ENCODE measurements at places on chromosomes 7 and 10. TPM values are rescaled to one million over a fixed set of nuclear protein-coding genes. Genes with fewer than 3 reads are reported as not detected.

DNA sequence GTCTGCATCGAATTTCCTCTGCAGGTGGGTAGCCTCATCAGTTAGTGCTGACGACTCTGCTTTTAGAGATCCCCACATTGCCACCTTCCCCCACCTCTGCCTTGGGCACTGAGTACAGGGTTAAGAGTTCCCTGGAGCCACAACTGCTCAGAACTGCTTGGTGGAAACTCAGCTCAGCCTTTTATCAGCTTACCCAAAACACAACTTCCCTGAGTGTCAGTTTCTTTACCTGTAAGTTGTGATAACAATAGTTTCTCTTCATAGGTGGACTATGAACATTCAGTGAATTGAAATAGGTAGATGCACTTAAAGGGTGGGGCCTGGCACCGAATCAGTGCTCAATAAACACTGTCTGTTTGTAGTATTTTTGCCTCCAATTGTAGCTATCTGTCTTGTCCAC, 11.3 kb downstream of the ASB13 start:
- DNase-seq, result no peak

Gene SCRN1
- 82.2 TPM for total RNA-seq

- DNase-seq, result no peak
Observed at GRCh38 chr7:24075426-24075810, 208.6 kb upstream of the NPY start.

- no peak for DNase-seq
Observed at GRCh38 chr7:72524037-72524436, 111.9 kb upstream of the CALN1 start.

GRCh38 chr7:107743567-107744344, at the start of gene CBLL1:
Gene CBLL1, plus strand, starts transcription at chr7:107744142. Its CDS starts 22 bp downstream, at chr7:107744164.
- peak; percentile 99 for DNase-seq

Gene FAM24B
- 3.3 TPM for total RNA-seq

DNA sequence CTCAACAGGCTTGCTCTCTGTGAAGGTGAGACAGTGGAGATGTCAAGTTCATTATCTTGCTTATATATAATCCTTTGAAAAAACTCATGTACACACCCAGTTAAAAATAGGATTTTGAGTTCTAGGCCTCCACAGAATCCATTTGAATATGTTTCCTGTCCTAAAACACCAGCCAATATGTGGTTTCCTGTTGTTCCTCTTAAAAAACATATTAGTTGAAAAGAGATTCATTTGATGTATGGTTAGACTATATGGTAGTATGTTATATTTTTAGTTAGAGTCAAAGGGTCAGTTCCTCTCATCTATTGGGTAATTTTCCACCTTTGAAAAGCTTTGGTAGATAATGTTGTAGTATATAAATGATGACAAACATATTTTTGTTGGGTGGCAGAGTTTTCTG, 16.0 kb downstream of the PPP1R9A start:
- DNase-seq, result no peak

GRCh38 chr10:122548407-122549085, 12.0 kb upstream of the DMBT1 start:
- DNase-seq, result no peak

- no peak for DNase-seq
Observed at GRCh38 chr10:88216976-88217375, 353.6 kb downstream of the PTEN start.

GRCh38 chr10:69360485-69361302, 56.0 kb downstream of the TACR2 start:
- peak; percentile 97 for DNase-seq

DNA sequence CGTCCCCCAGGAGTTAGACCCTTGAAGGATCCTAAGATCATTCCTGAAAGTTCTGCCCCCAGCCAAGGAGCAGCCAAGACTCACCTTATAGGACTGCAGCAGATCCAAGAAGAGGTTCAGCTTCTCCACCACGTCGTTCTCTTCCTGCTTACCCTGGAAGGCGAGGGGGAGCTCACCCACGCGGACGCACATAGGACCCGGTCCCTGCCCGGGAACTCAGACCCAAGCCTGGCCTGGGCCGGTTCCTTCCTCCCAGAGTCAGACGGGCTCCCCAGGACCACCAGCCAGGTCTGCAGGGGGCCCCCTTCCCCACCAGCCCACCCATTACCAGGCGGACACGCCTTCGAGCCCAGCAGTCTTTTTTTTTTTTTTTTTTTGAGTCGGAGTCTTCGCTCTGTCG, 15.6 kb downstream of the NUDT1 start:
- DNase-seq, result no peak

- no peak for DNase-seq
Observed at GRCh38 chr10:77007834-77008233, 629.8 kb downstream of the KCNMA1 start.

Data from GM23248 (cell line).